ENCODE measurements at places on chromosomes 4 and X.

DNA sequence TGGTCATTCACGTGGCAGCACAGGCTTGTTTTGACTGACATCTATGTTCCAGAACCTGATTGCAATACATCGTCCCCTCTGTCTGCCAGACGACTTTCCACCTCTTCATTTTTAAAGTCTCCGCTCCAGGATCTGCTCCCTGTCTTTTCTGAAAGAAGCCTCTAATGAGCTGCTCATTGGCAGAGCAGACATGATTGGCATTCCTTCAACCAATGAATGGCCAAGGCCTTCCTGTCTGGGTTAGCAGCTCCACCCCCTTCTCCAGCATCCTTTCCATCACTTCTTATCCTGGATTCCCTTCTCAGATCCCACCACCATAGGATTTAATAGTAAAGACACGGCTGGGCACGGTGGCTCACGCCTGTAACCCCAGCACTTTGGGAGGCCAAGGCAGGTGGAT, 202.7 kb upstream of the KLF3 start:
- no peak for DNase-seq

DNA sequence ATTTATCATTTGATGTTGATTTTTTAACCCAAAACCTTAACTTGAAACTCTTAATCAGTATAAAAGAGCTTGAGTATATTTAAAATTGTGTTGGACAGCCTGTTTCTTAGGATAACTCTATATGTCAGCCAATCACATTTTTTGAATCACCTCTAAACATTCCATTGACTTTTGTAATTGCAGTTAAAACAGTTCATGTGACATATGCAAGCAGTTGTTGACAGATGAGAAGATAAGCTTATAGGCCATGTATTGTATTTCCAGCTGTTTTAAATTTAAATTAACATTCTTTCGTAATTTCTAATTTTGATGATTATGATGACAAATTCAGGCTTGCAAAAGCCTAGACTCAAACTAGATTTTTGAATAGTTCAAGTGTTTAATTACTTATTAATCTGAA, 17.4 kb downstream of the VEGFC start:
- no peak for DNase-seq

DNA sequence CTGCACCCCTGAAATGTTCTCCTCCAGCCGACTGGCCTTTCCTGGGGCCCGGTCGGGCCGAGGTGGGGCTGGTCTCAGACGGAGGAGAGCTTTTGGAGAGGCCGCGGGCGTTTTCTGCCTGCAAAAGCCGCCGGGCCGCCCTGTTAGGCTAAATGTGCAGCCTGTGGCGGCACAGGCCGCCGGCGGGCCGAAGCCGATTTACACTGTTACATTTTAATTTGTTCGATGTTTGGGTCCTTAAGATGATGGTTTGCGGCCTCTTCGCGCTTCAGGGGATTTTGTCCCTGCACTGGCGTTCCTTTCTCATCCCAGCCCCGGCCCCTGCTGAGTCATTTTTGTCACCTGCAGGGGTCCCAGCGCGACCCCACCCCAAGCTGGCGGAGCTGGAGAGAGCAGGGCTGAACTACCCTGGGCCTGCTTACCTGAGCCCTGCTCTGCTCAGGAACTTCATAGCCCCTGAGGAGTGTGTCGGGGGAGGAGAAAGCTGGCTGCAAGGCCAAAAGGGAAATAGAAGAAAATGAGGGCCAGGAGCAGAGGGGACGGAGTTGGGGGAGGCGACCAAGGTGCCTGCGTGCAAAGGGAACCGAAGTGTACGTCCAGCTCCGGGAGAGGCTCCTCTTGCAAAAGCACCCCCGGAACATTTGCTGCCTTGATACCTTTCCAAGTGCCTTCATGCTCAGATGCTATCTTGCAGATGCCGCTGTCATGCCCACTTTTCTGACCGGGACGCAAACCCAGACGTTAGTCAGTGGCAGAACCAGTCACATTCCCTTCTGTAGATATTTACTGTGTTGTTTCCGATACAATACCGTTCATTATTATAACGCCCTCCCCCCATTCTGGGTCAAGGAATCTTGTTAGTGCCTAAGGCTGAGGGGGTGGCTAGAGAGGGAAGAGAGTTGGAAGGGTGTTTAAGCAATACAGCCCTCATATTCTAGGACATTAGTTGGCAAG, 977 bp upstream of the RBBP7 start:
- no peak for DNase-seq

DNA sequence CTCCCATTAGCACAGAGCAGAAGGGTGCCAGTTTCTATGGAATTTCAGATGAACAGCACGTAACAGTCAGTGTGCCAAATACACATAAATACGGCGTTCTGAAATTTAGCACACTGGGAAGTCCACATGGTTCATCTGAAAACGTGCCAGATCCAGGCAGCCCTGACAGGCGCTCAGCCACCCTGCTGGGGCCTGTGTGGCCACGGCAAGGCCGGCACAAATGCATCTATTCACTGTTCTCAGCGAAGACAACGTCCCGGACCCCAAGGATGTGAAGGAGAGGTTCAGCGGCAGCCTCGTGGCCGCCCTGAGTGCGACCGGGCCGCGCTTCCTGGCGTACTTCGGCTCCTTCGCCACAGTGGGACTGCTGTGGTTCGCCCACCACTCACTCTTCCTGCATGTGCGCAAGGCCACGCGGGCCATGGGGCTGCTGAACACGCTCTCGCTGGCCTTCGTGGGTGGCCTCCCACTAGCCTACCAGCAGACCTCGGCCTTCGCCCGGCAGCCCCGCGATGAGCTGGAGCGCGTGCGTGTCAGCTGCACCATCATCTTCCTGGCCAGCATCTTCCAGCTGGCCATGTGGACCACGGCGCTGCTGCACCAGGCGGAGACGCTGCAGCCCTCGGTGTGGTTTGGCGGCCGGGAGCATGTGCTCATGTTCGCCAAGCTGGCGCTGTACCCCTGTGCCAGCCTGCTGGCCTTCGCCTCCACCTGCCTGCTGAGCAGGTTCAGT, 15.6 kb downstream of the DGKQ start:
- no peak for DNase-seq

DNA sequence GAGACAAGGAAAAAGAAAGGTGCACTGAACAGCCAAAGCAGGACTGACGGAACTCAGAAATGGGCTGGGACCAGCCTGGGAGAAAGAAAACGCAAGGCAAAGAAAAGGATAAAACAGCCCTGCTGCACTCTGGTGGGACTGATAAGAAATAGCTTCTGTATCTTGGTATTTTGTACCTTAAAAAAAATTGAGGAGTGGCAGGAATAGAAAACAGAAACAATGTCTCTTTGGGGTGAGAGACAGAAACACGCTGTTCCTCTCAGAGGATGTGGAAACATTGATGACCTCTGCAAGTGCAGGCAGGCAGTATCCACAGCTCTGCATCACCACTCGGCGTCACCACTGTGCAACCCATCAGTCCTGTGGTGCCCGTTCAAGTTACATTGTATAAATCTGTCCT, 152.5 kb upstream of the SPRY1 start:
- DNase-seq, result peak; percentile 18

DNA sequence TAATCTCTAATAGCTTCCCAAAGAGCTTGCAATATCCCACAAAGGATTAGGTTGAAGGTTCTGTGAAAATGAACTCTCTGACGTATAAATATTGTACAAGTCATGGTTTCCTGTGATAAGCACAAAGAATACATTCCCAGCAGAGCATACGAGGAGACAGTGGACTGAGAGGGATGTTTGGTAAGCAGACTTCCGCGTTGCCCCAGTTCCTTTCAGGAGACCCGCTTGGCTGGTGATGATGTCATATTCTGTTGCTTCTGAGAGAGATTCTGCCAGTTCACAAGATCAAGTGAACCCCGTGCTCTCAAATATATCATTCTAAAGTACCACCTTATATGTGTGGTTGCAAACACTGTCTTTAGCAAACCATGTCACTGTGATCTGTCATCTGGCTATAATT, 323.9 kb upstream of the CASK start:
- no peak for DNase-seq

GRCh38 chrX:84064814-84065213, 123.2 kb downstream of the RPS6KA6 start:
- no peak for DNase-seq

DNA sequence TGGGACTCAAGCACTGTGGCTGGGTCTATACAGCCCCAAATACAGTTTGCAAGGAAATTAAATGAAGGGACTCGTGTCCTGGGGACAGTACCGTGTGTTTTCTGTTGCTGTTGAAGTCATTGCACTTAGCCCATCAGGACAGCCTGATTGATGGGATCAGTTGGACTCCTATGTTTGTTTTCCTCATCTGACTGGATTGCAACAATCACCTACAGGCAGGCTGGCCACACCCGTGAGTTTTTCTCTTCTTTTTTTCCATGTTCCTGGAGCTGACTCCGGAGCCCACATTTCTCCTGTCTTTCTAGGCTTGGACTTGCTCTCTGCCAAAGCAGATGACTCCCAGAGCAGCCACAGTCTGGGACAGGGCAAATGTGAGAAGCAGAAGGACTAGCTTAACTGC, 38.1 kb downstream of the RTL9 start:
- DNase-seq, result no peak

- DNase-seq, result no peak
Observed at GRCh38 chr4:8262637-8263322, 6.8 kb upstream of the HTRA3 start.

DNA sequence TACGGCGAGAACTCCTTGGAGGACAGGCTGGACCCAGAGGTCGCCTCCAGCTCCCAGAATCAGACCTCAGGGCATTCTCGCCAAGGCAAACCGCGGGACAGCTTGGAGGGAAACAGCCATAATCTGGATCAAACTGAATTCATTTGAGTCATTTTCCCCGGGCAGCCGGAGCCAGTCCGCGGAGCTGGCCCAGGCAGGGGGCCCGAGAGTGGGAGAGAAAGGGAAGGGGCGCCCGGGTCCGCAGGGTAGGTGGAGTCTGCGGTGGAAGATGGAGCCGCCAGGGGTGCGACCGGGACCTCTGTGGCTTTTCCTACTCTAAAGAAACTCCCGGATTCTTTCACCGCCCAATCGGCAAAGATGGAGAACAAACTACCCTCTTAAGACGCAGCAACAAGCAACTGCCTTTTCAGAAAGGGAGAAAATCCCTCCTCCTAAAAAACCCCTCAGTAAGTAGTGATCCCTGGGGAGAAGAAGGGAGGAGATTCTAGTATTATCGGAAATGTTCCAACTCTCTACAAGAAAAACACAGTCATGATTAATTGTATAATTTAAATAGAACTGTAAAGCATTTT, 5.2 kb downstream of the NKX3-2 start:
- no peak for DNase-seq

GRCh38 chr4:9847968-9848748, 66.7 kb downstream of the DRD5 start:
- DNase-seq, result no peak

- no peak for DNase-seq
Observed at GRCh38 chrX:22395372-22395771, 122.7 kb downstream of the CBLL2 start.

GRCh38 chrX:36501169-36501702, 506.9 kb upstream of the FAM47C start:
- no peak for DNase-seq

GRCh38 chrX:135977611-135978010, 3.8 kb upstream of the MMGT1 start:
- DNase-seq, result no peak

DNA sequence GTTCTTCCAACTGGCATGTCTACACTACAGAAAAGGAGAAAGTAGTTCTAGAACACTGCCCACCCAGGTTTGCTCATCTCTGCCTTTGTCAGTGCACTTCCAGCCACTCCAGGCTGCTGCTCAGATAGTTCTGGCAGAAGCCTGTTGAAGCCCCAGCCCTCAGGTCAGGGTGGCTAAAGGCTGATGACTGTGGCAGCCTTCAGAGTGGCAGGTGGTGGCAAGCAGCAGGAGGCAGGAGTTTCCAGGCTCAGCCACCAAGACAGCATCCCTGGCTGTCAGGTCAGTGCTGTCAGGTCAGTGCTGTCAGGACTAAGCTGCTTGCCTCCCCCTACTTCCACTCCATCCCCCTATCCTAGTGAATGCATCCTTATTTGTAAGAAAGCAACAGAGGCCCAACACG, 100.4 kb downstream of the MAMLD1 start:
- DNase-seq, result no peak

DNA sequence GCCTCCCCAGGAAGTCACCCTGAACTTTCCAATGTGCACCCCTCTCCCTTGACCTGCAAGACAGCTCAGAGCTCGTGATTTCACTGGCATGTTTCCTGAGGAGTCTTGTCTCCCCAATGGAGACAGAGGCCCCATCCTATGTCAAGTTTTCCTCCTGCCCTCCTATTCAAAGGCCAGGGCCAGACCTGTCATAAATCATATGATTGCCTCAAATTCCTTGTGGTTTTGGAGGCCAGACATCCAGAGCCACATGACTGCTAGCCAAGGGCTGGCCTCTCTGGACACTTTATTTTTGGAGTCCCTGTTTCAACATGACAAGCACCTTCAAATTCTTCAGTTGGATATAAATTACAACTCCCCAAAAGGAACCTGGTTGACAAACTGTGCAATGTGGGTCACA, 76.0 kb upstream of the TFDP3 start:
- DNase-seq, result no peak

DNA sequence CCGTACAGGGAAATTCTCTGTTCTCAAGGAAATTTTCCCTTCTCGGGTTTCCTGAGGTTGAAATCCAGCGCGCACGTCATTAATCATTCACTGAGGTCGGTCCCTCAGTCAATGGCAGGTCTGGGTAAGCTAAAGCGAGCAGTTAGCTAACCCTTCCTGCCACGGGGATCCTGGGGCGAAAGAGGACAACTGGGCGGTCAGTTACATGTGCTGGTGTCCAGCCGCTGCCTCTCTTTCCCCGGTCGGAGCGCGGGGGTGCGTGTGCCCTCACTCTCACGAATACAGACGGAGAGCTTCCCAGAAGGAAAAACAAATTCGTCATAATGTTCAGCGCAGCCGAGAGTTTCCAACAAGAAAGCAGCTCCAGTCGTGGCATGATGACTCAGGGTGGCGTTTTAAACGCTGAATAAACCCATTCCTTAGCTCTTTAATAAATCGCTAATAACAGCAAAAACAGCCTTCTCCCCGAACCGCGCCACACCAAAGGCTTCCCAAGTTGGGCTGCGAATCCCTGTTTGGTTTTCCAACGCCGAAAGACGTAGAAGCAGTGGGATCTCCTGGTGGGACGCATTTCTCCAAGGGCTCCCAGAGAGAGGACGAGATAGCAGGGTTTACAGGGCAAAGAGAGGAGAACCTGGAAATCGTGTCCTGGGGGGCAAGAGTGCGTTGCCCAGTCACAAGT, 752 bp upstream of the FGF5 start:
- DNase-seq, result no peak

GRCh38 chr4:52755426-52755825, 4.2 kb upstream of the ERVMER34-1 start:
- DNase-seq, result no peak

GRCh38 chrX:119753639-119754257, 4.6 kb upstream of the SOWAHD start:
- no peak for DNase-seq

- DNase-seq, result no peak
Observed at GRCh38 chr4:126106658-126107057, 791.9 kb downstream of the FAT4 start.

- no peak for DNase-seq
Observed at GRCh38 chrX:68060506-68061205, 372.6 kb downstream of the OPHN1 start.

DNA sequence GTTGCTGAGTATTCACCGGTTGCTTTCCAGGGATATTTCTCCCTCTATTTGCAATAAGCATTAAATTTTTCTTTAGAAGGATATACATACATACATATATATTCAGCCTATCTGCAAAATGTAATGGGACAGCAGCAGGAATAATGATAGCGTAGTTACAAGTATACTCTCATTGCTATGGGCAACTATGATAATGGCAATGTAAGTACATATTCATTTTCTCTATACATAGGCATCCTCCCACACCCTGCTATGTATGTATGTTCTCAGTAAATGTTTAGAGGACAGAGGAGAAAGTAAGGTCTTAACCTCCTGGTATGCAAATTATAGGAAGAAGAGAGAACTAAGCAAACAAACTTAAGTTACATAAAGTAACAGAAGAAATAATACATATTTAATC, 19.7 kb upstream of the MAB21L2 start:
- no peak for DNase-seq
